Transverse colon (tissue), 4 donors: ENCODE measurements at places on chromosomes 2 and 18. TPM values are rescaled to one million over a fixed set of nuclear protein-coding genes. Genes with fewer than 3 reads are reported as not detected.

ATP6V1C2 gene
- total RNA-seq, result 43.0 TPM

HOXD10 gene
- 11.9 TPM for total RNA-seq

GRCh38 chr2:61834893-61835292 lies 19.0 kb downstream of the FAM161A start:
- no peak for DNase-seq

DNA sequence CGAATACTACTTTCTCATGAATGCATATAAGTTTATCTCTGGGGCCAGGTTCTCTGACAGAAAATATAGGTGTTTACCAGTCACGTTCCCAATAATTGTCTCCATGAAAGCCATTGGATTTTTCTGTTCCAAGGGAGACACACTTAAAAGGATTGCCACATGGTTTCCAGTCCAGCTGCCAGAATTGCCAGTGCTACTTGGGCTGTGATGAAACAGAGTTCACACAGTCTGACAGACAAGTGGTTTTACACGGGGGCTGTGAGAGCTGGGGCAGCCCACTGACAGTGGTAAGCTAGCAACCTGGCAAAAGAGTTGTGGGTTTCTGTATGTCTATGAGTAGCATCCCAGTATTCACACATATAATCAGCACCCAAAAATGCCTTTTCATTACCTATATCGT lies 27.7 kb upstream of the ATRAID start:
- DNase-seq, result no peak

GRCh38 chr2:202883987-202884675 lies 12.6 kb upstream of the ICA1L start:
- DNase-seq, result no peak

IL1RN gene
- 10.0 TPM for total RNA-seq
